ENCODE measurements at places on chromosomes 7 and 10. TPM values are rescaled to one million over a fixed set of nuclear protein-coding genes. Genes with fewer than 3 reads are reported as not detected.

Gene FFAR4
- not detected for total RNA-seq

- H3K27ac ChIP-seq, result peak overlapping the region; percentile 95
- peaks cover 52% of the 10 kb centered on the region for H3K4me1 ChIP-seq
- H3K27me3 ChIP-seq, result peaks cover 4% of the 10 kb centered on the region
- DNase-seq, result peak; percentile 41
- H3K36me3 ChIP-seq, result peaks cover 31% of the 10 kb centered on the region
- peak overlapping the region; percentile 100 for H3K4me3 ChIP-seq
These were observed 662 bp downstream of the POLR3A start for GRCh38 chr10:78028438-78029268.

Gene DCLRE1A
- total RNA-seq, result 4.9 TPM

DNA sequence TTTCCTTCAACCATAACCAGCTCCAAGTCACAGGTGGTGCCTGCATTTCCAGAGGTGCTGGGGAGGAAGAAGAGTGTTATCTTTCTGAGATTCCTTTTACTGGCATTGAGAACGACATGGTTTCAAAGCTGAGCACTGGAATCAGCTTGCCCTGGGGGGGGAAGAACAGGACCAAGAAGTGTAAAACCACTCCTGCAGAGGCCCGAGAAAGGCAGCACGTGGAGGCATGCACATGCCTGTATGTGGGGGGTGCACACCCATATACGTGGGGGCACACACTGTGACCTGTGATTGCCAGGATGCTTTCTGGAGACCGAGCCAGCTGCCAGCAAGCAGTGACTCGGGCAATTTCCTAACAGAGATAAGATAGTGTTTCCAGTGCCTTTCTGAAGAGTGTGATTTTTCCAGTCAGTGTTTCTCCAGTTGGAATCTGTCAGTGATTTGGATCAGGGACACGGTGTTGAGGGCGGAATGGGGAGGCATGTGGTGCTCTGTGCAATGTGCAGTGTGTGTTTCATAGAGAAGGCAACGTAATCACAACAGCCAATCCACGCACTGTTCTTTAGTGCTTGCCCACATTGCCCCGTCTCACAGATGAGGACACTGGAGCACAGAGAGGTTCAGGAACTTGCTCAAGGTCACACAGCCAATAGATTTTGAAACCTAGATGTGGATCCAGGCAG lies 4.2 kb downstream of the LRRC27 start:
- no peak overlapping the region for H3K4me3 ChIP-seq
- H3K27me3 ChIP-seq, result no peaks in the 10 kb centered on the region
- peaks cover 3% of the 10 kb centered on the region for H3K36me3 ChIP-seq
- H3K27ac ChIP-seq, result no peak overlapping the region

GRCh38 chr10:86979977-86980448 lies 11.7 kb downstream of the ADIRF start:
- peak overlapping the region; percentile 36 for H3K27ac ChIP-seq
- no peak overlapping the region for H3K4me3 ChIP-seq
- peaks cover 25% of the 10 kb centered on the region for H3K4me1 ChIP-seq
- no peaks in the 10 kb centered on the region for H3K27me3 ChIP-seq

DNA sequence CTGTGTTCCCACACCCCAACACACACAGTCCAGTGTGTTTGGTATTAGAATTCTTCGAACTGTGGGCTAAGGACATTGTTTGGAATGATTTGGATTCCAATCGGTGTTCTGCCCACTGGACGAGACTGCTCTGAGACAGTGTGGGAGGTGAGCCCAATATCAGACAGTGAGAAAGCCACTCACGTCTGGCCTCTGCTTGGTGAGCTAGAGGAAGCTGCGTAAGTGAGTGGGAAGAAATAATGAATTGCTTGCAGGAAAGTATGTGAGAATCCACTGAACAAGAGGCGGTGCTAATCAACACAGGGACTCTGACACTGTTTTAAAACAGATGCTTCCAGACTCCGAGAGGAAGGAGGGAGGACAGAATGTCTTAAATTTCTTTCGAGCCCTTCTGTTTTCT lies 675.0 kb upstream of the ANKRD30A start:
- H3K4me3 ChIP-seq, result no peak overlapping the region
- no peak for DNase-seq
- no peak overlapping the region for H3K27ac ChIP-seq

GRCh38 chr7:44709011-44709915 lies 39.4 kb upstream of the ZMIZ2 start:
- H3K27ac ChIP-seq, result no peak overlapping the region
- no peak overlapping the region for H3K4me3 ChIP-seq
- H3K36me3 ChIP-seq, result peaks cover 20% of the 10 kb centered on the region
- H3K27me3 ChIP-seq, result peaks cover 4% of the 10 kb centered on the region
- H3K4me1 ChIP-seq, result peaks cover 14% of the 10 kb centered on the region

- H3K36me3 ChIP-seq, result no peaks in the 10 kb centered on the region
- H3K27ac ChIP-seq, result no peak overlapping the region
- H3K27me3 ChIP-seq, result peaks cover 43% of the 10 kb centered on the region
- H3K4me3 ChIP-seq, result no peak overlapping the region
- DNase-seq, result no peak
These were observed 31.7 kb upstream of the GALNTL5 start for GRCh38 chr7:151924508-151924907.

DNA sequence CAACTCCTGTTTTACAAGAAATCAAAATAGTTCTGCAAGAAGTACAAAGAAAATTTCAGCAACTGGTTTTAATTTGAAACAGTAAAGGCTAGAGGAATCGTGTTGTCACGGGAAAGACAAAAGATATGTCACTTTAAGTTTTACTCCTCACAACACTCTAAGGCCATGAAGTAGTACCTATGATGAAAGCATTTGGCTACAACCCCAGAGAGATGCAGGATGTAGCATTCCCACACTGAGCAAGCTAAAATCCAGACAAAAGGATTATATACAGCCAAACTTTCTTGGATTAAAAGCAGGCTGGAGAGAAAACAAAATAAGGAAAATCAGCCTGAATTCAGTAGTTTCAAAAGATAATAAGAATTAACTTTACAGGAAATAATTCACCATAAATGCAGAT lies 245.5 kb upstream of the STEAP1 start:
- H3K4me3 ChIP-seq, result no peak overlapping the region
- no peaks in the 10 kb centered on the region for H3K4me1 ChIP-seq
- no peaks in the 10 kb centered on the region for H3K36me3 ChIP-seq
- DNase-seq, result no peak
- H3K27ac ChIP-seq, result no peak overlapping the region

DNA sequence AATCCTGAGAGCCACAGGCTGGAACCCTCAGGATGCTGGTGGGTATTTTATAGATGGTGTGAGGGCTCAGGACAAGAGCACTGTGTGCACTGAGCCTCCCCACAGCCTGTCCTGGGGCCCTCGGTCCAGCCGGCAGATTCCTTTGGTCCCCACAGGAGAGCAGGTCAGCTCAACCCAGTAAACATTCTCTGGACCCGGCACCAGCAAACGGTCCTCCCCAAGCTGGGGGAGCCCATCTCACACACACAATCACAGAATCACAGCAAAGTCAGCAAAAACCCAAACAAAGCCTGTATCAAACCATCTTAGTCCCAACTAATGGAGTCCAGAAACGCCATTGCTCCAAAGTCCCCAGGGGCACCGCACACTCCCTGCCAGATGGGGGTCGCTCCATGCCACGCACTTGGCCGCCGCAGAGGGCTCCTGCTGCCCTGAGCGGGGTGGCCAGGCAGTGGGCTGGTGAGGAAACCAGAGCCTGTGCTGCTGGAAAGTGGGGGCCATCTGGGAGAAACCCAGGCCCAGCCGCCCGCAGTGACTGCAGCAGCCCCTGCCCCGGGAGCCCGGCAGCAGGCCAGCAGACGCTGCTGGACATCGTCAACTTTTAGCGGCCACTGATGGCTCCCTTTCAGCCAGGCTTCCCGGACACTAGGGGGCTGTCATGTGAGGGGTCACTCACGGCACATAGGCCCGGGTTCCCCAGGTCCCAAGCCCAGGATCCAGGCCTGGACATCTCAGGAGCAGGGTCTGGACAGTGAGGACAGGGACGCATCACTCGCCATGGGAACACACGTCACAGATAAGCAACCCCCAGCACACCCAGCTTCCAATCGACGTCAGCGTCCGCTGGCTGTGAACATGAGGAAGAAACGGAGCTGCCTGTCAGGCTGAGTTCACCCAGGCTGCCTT lies 52.6 kb downstream of the DPYSL4 start:
- no peak for DNase-seq
- no peak overlapping the region for H3K4me3 ChIP-seq
- peaks cover 21% of the 10 kb centered on the region for H3K27me3 ChIP-seq
- H3K4me1 ChIP-seq, result no peaks in the 10 kb centered on the region
- H3K27ac ChIP-seq, result no peak overlapping the region
- H3K36me3 ChIP-seq, result no peaks in the 10 kb centered on the region

DNA sequence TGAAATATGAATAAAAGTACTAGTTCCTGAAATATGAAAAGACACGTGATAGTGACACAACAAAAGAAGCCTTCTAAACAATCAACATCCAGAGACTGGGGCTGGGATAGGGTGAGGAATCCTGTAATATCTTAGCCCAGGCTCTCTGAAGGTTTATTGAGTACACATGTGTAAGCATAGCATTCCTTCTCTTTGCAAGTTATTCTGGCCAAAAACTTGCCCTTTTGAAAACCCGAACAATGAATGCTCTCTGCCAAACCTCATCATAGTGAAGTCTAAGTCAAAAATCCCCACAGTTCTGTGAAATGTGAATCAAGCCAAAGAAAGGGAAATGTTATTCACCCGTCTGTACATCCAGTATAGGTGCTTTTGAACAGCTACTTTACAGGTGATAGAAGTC lies 11.6 kb downstream of the SEMA3D start:
- no peak overlapping the region for H3K4me3 ChIP-seq
- peaks cover 62% of the 10 kb centered on the region for H3K4me1 ChIP-seq
- no peak for DNase-seq
- H3K36me3 ChIP-seq, result peaks cover 32% of the 10 kb centered on the region
- no peak overlapping the region for H3K27ac ChIP-seq

DNA sequence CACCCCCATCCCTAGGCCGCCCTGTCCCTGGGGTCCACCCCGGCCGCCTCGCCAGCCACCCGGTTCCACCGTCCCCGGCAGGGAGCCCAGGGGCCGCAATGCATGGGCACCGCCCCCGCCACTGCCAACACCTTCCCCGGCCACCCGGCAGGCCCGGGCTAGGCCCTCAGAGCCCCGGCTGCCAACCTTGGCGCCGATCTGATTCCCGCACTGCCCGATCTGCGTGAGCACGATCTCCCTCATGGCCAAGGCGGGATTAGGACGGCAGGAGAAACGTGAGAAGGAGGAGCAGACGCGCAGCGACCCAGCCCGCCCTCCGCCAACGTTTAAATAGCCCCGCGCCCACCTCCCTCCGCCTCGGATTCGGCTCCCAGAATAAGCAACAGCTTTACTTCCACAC lies at the start of gene TUBB8:
Gene TUBB8 (minus strand): TSS at position 301 of the 400 bp plus-strand sequence. CDS start 58 bp downstream, at position 243.
- H3K4me1 ChIP-seq, result peaks cover 7% of the 10 kb centered on the region
- DNase-seq, result no peak

Gene MKI67
- total RNA-seq, result 38.2 TPM

DNA sequence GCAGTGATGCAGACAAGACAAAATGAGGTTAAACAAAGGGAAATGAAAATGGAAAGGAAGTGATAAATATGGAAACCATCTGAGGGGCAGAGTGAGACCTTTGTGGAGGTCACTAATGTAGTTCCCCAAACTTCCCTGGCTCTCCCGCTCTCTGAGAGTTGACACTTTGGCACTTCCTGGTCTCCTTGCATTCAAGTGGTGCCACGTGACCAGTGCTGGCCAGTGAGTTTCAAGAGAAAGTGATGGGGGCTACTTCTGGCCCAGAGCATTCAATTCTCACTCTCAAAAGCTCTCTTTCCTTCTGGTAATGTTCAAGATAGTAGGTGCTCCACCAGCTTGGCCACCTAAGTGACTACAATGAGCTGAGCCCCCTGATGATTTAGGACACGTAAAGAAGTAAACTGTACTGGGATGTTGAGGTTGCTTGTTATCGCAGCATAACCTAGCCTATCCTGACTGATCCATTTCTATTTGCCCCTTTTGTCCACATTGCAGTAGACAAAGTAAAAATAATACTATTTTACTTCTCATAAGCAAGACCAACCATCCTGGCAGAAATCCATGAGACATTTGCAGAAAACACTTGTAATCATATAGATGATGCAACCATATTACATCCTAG lies 242.0 kb upstream of the YAE1 start:
- no peak overlapping the region for H3K4me3 ChIP-seq
- no peak overlapping the region for H3K27ac ChIP-seq
- H3K36me3 ChIP-seq, result no peaks in the 10 kb centered on the region
- no peak for DNase-seq
- no peaks in the 10 kb centered on the region for H3K27me3 ChIP-seq
- H3K4me1 ChIP-seq, result no peaks in the 10 kb centered on the region

- no peak overlapping the region for H3K27ac ChIP-seq
- no peaks in the 10 kb centered on the region for H3K4me1 ChIP-seq
- H3K4me3 ChIP-seq, result no peak overlapping the region
These were observed 15.9 kb downstream of the VIPR2 start for GRCh38 chr7:159128767-159129166.

DNA sequence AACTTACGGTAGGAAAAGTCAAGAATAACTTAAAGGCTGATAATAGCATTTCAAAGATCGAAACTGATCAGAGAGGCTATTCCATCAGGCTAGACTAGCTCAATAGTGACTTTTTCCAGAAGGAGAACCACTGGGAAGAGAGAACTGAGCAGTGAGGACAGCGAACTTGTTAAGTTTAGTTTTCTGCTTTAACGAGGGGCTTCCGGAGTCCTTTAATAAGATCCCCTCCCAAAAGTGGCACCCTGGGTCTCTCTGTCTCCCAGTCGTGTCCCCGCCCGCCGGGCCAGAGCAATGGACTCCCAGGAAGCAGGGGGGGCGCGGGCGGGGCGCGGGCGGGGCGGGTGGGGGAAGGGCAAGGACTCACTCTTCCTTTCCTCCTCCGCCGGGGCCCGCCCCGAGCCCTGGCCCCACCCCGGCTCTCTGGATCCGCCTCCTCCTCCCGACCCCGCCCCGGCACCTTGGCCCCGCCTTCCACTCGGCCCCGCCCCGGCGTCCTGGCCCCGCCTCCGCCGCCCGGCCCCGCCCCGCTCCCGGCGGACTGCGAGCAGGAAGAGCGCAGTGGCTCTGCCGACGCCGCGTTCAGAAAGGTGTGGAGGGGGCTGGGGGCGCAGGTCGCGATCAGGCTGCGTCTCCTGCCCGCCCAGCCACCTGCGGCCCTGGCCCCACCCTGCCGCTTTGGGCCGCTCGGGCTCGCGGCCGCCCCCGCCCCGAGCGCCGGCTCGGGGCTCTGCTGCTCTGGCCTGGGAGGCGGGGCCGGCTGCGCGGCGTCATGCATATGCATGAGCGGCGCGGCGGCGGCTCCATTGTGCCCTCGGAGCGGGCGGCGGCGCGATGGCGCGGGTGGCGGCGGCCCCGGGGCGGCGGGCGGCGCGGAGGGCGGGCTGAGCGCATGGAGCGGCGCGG lies at the start of gene ZMIZ2:
Gene ZMIZ2 (plus strand): TSS at position 803 of the 903 bp plus-strand sequence. CDS start 7,403 bp downstream, outside the sequence.
- peak within 1 kb of the TSS; percentile 89 for H3K4me3 ChIP-seq
- peak; percentile 81 for DNase-seq
- H3K36me3 ChIP-seq, result peaks cover 7% of the 10 kb centered on the region

Gene FZD1
- 8.6 TPM for total RNA-seq

GRCh38 chr7:99422625-99423024 lies 13.9 kb downstream of the BUD31 start:
- peaks cover 2% of the 10 kb centered on the region for H3K27me3 ChIP-seq
- no peak overlapping the region for H3K27ac ChIP-seq
- no peaks in the 10 kb centered on the region for H3K4me1 ChIP-seq
- no peak overlapping the region for H3K4me3 ChIP-seq
- no peak for DNase-seq

GRCh38 chr7:10121631-10122030 lies 852.0 kb upstream of the PHF14 start:
- H3K27me3 ChIP-seq, result no peaks in the 10 kb centered on the region
- no peaks in the 10 kb centered on the region for H3K36me3 ChIP-seq
- no peaks in the 10 kb centered on the region for H3K4me1 ChIP-seq
- no peak for DNase-seq
- H3K27ac ChIP-seq, result no peak overlapping the region
- H3K4me3 ChIP-seq, result no peak overlapping the region

- peak overlapping the region; percentile 87 for H3K4me3 ChIP-seq
- peak overlapping the region; percentile 5 for H3K27ac ChIP-seq
- H3K36me3 ChIP-seq, result no peaks in the 10 kb centered on the region
- no peaks in the 10 kb centered on the region for H3K27me3 ChIP-seq
- peaks cover 41% of the 10 kb centered on the region for H3K4me1 ChIP-seq
These were observed 639 bp downstream of the TSPAN13 start for GRCh38 chr7:16753932-16754855.

All from HFFc6 (cell line).